Sciatic nerve (tissue), 2 donors: ENCODE measurements at places on chromosomes 12 and 14. TPM values are rescaled to one million over a fixed set of nuclear protein-coding genes. Genes with fewer than 3 reads are reported as not detected.

Gene TMEM132D
- 0.18 TPM for total RNA-seq

- no peak for DNase-seq
These were observed 10.3 kb downstream of the TTC7B start for GRCh38 chr14:90805662-90806540.

DNA sequence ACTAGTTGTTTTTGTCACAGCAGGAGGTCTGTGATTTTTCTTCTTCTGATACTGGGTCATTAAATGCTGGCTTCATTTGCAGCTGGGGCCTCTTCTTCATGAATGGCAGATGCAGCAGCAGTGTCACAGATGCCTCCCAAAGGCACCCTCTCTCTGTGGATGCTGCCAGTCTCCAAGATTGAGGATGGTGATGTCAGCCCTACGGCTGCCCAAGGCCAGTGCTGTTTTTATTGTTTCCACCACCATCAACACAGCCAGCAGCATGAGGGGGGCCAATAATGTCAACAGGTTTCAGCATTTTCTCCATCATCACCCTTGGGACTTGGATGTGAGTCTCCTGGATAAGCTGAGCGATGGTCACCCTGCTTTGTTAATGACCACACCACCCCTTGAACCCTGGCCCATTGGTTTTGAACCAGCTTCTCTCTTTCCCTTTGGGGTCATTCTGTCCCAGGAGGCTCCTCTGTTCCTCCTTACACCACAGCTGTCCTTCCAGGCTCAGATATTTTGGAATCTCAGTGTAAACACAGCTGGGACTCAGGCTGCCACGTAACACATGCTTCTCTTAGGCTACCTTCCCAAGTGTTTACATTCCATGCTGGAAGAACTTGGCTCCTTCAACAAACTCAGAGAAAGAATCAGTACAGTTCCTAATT, 151.7 kb upstream of the DDHD1 start:
- no peak for DNase-seq

DNA sequence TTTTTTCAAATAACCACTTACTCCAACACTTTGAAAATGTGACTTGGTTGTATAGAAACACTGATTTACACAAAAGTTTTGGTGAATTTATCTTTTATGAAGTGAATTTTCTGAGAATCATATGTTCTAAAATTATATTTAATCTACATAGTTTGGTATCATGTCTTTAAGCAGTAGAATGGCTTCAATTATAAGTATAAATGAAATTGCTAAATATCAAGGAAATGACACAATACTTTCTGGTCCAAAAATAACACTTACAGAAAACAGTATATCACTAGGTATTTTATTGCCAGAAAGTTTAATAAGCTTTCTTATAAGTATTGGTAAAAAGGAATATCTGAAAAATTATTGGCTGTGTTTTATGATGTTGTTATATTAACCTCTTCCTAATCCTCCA, 90.9 kb downstream of the SRGAP1 start:
- no peak for DNase-seq

- no peak for DNase-seq
These were observed 5.1 kb upstream of the NKX2-1 start for GRCh38 chr14:36524874-36525745.

- DNase-seq, result no peak
These were observed at the start of gene SLC24A4 for GRCh38 chr14:92323011-92323915. SLC24A4 (plus strand) TSS chr14:92323165; CDS start chr14:92323831, 666 bp downstream.

Gene NTF3
- 5.9 TPM for total RNA-seq

DNA sequence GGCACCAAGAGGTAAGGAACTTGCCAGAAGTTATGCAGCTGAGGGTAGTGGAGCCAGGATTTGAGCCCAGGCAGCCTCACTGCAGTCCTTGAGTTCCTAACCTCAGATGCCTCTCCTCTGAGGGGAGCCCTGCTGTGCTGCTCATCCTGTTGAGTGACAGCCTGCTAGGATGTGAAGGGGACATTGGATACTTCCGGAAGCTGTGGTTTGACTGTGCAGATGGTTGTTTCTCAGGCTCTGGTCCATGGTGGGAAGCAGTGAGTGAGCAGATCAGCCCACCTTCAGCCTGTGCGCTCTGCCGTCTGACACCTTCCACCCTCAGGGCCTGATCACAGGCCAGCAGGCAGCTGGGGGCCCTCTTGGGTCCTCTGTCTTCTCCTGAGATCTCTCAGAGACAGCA, 253.2 kb downstream of the CACNA1C start:
- no peak for DNase-seq

Gene ITGB7
- 33.4 TPM for total RNA-seq

Gene RAB21
- total RNA-seq, result 73.3 TPM

Gene FAR2
- total RNA-seq, result 8.6 TPM

DNA sequence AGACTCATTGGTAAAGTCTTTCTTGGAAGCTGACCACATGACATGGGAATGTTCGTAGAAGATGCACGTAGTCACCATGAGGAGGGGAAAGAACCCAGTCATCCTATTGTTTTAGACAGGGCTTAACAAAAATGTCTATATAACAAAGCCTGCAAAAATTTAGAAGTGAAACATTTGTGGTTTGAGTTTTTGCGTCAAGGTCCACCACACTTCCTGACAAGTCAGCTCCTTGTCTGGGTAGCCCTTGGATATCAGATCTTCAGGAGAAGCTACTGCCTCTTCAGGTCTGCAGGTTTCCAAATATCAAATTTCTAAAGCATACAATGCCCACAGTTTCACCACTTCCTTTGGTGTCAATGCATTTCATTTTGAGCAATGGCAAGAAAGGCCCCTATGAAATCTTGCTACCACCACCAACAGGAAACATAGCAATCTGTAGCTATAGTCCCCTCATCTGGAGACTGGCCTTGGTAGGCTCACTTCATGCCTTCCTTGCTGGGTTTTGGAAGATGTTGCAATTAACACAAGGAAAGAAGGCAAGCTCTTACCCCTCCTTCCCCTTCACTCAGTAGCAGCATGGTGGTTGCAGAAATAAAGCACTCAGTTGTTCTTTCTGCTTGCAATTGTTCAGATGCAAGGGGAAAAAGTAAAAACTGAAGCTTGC, 235.2 kb downstream of the PCNX1 start:
- peak; percentile 23 for DNase-seq

Gene ALDH1L2
- total RNA-seq, result 11.3 TPM

GRCh38 chr12:4440187-4440941, 5.3 kb downstream of the FGF6 start:
- DNase-seq, result no peak

Gene RPL10L
- total RNA-seq, result not detected

DNA sequence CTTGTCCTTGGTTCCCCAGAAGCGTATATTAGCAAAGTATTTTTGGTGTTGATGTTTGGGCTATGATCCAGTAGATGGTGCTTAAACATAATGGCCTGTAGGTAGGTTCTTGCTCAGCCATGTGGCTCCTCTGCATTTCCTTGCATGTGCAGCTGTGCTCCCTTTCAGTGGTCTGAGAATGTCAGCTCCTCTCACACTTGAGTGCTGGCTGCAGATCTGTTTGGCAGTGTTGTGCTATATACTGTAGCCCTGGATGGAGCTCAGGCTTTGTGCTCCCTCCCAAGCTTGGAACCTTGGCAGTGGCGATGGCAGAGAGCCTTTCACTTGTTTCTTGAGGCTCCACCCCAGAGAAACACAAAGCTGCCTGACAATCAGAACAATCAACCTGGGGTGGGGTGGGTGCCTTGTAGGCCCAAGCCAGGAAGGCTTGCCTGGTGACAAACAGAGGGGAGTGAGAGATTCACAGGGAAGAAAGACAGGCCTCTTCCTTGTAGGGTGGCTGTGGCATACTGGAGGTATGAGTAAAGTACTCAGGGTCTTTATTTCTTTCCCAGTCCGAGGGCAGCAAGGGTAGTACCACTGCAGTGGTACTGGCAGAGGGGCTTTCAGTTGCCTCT, 255.3 kb downstream of the RAD51B start:
- no peak for DNase-seq

Gene TMEM119
- 31.1 TPM for total RNA-seq
